ENCODE measurements at places on chromosomes 5 and 9.

- no peak for DNase-seq
Measured at GRCh38 chr9:114737847-114738246, 55.9 kb upstream of the TEX48 start.

- DNase-seq, result no peak
Measured at GRCh38 chr9:34459941-34460340, 1.3 kb downstream of the DNAI1 start.

DNA sequence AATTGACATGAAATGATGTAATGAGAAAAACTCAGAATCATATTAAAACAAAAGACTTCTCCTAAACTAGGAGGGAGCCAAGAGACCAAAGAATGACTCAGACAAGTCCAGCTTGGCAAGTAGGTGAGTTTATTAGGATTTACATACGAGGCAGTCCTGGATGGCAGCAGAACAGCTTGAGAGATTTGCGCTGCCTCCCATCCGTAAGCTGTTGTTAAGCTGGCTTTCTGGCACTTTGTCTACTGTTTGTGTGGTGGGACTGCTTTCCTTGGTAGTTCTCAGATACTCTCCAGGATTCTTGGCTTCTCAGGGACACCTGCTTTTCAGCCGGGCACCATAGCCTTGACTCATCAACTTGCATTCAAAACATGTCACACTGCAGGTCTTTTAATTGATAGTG is 57.6 kb downstream of the COX7C start:
- no peak for DNase-seq

DNA sequence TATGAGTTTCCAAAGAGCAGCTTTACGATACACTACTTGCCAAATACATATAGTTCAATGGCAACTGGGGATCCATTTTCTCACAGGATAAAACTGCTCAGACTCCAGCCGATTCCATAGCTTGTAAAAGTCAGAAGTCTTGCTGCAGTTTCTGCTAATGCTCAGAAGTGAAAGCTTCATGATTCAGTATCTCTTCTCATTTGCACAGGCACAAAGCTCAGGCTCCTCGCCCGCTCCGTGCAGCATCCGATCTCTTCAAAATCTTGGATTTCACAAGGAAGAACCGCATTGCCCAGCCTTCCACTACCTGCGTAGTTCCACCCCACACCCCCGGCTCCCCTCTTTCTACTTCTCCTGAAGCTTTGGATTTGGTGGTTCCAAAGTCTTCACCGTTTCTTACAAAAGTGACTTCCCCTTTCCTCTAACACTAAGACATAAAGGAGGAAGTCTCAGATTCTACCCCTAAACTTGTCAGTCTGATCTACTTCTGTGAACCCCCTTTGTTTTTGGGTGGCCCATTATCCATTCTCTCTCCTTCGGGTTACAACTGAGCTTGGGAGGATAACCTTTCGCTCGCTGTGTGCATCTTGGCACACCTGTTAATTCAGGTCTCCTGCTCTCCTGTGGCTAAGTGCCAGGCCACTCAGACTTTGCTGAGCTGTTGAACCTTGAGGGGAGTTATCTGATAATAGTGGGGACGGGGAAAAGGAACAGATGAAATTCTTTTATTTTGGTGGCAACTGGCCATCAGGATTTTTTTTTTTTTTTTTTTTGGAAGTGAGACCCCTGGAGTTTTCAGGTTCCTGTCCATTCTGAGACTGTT is 194.1 kb downstream of the GNA14 start:
- DNase-seq, result no peak

DNA sequence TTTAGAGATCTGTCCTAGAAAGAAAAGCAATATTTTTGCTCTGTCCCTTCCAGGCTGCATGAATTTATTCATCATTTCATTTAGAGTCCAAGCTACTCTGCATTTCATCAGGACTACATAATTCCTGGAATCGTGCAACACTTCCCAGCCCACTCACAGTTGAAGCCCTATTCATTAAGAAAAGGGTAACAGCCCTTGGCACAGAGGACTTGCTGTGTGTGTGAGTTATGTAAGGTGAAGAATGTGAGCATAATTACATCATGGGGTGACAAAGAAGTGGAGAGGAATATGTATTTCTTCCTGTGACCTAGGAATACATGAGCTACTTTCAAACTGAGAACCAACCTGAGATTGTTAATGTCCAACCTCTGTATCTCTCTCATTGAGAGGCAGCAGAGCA is 317.4 kb downstream of the ARHGEF28 start:
- DNase-seq, result no peak
